Stimulated activated CD8-positive, alpha-beta memory T cell treated with anti-CD3 and anti-CD28 coated beads, Interleukin-7, amount 100 ng/mL, for 4 hours (primary cell): ENCODE measurements at places on chromosomes 7 and 10.

DNA sequence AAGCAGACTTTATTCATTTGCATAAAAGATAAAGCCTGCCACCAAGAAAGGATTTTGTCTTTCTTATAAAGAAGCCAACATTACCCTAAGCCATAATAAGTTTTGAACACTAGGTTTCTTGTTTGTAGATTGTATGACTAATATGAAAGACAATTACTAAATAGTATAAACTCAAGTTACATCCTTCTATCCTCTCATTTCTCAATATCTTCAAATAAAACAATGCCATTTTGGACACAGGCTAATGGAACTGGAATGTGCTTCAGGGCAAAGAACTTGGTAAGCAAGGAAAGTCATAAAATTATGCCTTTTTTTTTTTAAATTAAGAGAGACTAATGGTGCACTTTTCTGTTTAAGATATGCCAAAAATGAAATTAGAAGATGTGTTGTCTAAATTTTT lies 137.7 kb downstream of the DKK1 start:
- DNase-seq, result no peak

GRCh38 chr10:78471723-78472550 lies 438.3 kb downstream of the RPS24 start:
- no peak for DNase-seq

GRCh38 chr7:50610521-50611277 lies 45.5 kb upstream of the DDC start:
- peak; percentile 20 for DNase-seq

GRCh38 chr7:31875424-31875823 lies 188.4 kb downstream of the PPP1R17 start:
- DNase-seq, result no peak

GRCh38 chr10:120719333-120719732 lies 131.8 kb upstream of the WDR11 start:
- no peak for DNase-seq

- DNase-seq, result no peak
Observed at GRCh38 chr7:27239387-27240014, 3.1 kb upstream of the EVX1 start.

- DNase-seq, result no peak
Observed at GRCh38 chr7:22723637-22724036, 3.4 kb upstream of the IL6 start.

DNA sequence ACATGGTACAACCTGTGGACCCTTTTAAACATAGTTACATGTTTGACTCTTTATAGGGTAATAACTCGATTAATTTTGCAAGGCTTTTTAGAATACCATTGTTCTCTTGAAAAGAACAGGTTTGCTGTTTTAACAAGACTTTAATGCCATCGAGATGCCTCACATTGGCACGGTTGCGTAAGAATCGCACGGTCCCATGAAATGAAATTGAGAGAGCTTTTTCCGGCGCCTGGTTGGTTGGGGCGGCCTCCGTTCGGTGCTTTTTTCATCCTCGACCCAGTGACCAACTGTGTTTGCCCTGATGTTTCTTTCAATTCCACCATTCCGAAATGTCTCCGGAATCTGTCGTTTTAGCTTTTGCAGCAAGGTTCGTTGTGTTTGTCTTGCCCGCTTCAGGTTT lies 142.4 kb downstream of the CUX1 start:
- DNase-seq, result no peak

DNA sequence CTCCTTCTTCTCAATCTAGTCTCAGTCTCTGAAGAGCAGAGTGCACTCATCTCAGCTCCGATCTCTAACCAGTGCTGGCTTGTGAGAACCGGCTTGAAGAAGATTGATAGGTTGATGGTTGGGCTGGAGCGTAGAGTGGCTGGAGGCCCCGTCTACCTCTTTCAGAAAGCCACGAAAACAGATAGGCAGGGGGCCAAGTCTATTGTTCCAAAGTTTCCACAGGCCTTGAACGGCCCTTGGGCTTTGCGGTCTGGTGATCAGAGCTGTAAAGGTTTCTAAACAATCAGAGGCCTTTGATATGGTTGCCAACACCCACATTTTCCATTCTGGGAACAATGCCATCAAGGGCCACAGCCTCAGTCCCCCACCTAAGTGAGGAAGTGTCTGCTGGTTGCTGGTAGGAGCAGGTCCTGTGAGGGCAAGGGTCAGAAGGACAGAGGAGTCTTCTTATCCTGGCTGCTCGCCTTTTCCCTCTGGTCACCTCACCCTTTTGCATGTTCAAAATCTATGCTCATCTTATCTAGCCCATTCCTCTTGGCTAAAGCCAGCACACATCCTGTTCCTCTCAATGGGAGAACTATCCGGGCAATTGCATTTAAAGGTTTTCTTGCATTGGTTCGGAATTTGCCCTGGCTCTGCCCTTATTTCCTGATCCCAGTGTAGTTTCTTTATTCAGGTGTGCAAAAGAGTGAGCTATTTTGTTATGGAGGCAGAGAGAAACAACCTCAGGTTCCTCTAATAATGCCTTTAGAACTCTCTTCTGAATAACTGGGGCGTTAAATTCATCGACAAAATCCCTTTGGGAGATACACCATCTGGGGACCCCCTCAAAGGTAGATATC lies 70.3 kb upstream of the KMT2E start:
- DNase-seq, result peak; percentile 46

DNA sequence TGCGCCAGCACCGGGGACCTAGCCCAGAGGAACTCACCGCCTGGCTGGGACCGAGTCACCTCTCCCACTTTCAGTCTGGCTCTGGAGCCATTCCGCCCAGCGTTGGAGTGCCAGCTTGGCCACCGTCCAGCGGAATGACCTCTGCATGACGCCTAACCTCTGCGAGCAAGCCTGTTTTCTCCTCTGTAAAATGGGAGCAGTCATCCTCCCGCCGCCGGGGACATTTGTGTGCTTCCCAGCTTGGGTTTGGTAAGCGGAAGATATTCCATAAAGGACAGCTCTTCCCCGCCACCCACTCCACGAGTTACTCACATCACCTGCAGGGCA lies 1.3 kb upstream of the ZCCHC24 start:
- no peak for DNase-seq

DNA sequence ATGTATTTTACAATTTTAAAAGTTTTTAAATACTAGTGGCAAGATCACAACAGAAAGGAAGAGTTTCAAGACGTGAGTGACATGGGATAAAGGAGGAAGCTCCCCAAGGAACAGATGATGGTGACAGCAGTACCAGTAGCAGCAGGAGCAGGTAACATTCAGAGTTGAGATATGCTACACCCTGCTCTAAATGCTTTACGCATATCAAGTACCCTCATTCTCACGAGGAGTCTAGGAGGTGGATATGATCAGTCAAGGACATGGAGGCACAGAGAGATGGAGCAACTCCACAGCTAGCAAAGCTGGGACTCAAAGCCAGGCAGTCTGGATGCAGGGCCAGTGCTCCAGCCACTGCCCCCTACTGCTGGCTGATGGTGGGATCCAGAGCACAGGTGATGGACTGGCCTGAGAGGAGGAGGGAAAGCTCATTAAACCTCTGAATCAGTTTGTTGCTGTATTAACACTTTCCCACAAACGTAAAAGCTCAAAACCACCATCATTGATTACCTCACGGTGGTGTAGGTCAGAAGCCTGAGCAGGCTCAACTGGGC lies 17.5 kb downstream of the RP9 start:
- DNase-seq, result no peak

DNA sequence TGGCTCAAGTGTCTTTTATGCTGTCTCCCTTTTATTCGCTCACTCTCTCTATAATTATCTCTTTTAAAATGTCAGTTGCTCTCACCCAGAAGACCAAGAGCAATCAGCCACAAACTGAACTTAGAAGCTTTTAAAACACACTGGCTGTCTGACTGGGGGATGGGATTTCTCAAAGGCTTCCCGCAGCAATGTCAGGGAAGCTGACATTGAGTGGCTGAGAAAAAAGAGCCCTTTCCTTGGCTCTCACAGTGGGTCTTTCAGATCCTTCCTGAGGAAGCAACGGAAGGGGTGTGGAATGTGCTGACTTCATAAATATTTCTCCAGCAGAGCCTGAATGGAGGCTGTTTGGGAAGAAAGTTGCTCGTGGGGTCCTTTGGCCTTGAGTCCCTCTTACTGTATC lies 445.7 kb upstream of the C7orf33 start:
- DNase-seq, result no peak

DNA sequence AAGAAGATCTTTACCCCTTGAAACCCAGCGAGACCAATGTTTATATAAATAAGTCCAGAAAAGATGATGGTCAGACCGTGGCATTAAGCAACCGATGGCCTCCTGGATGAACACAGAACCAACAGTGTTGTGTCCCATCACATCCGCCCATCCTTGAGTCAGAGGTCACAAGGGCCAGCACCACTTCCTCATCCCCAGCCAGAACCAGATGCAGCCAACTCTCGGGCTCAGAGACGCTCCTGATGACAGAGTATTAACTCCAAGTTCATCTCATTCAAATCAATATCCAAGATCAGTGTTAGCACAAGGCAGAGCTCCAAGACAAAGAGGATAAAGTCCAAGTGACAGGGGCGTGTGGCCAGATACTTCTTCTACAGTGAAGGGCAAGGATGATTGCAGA lies 63.5 kb downstream of the FAM53B start:
- no peak for DNase-seq

DNA sequence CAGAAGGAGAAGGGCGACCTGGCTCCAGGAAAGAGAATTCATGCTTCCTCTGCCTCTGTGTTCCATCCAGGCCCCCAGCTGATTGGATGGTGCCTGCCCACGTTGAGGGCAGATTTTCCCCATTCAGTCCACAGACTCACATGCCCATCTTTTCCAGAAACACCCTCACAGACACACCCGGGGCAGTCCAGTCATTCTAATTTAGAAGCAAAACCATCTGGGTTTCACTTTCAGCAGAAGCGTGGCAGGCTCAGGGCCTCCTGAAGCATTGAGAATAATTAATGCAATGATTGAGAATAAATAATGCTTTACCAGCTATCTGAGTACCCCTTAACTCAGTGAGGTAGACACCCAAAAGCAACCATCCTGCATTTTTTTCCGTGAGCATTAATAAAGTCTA lies 30.2 kb upstream of the CREB5 start:
- DNase-seq, result no peak

- no peak for DNase-seq
Observed at GRCh38 chr7:74599244-74599643, 58.3 kb upstream of the GTF2I start.

DNA sequence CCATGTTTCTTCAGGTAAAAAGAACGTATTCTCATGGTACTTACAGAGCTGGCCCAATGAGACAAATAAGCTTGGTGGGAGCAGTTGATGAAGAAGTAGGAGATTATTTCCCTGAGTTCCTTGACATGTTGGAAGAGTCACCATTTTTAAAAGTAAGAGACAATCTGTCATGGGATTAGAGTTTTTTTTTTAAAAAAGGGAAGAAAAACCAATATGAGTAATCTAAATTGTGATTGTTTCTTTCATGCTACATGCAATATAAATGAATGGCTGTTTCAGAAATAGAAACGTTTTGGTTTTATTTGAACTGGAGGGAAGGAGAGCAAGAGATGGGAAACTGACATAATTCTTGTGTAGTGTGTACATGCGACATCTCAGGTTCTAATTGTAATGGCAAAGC lies 32.8 kb downstream of the TMEM60 start:
- DNase-seq, result no peak

- no peak for DNase-seq
Observed at GRCh38 chr7:155322530-155322929, 24.9 kb downstream of the INSIG1 start.

GRCh38 chr7:69295977-69296376 lies 302.3 kb upstream of the AUTS2 start:
- no peak for DNase-seq

DNA sequence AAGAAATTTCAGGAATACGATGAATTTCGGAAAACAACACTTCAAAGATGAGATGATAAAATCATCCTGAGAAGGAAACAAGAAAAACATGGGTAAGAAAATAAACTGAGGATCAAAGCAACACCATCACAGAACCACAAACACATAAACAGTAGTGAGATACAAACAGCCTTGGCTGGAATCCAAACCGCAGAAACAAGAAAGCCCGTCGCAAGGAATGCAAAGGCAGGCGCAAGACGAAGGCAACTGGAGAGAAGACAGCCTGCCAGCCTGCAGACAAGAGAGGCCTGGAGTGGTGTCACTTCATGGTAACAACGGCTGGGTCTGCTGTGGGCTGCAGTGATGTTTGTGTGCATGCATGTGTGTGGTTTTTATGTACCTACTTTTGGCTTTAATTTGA lies 61.8 kb upstream of the DRGX start:
- no peak for DNase-seq

DNA sequence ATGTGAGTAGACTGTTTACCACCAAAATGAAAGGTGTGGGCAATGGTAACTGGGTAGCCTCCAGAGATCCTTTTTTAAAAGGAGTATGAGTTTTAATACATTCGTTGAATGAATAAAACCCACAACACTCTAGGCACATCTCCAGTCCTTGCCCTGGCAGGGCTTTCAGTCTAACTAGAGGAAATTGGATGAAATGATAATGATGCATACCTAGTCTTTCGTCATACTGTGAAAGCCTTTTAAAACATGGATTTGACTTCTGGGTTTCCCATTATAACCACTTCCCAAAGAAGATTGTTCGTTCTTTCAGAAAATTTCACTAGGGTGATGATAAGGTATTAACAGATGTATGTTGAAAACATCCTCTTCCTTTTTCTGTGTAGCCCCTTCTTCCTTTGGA lies 110.8 kb downstream of the REEP3 start:
- no peak for DNase-seq

DNA sequence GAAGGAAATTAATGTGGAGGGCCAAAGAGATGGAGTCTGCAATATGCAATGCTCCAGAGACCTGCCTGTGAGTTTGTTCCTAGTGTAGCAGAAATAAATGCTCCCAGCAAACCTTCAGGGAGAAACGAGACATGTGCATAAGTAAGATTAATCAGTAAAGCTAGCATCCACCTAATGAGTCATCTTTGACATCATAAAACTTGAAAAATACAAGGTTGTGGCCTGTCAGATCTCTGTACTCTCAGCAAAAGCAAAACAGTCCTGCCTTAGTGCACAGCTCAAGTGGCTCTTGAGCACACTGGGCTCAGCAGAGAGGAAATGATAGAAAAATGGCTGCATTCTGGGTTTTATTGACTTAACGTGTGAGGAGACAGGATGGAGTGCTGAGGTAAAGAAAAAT lies 32.5 kb upstream of the ERCC6 start:
- no peak for DNase-seq

- no peak for DNase-seq
Observed at GRCh38 chr7:141167381-141167964, 93.6 kb downstream of the TMEM178B start.

GRCh38 chr7:42573881-42574672 lies 337.1 kb upstream of the GLI3 start:
- DNase-seq, result no peak

GRCh38 chr10:49600781-49601400 lies 9.2 kb upstream of the SLC18A3 start:
- DNase-seq, result no peak

- no peak for DNase-seq
Observed at GRCh38 chr10:91634898-91635297, 2.0 kb upstream of the PPP1R3C start.
